ENCODE measurements at places on chromosomes 7 and 10.

DNA sequence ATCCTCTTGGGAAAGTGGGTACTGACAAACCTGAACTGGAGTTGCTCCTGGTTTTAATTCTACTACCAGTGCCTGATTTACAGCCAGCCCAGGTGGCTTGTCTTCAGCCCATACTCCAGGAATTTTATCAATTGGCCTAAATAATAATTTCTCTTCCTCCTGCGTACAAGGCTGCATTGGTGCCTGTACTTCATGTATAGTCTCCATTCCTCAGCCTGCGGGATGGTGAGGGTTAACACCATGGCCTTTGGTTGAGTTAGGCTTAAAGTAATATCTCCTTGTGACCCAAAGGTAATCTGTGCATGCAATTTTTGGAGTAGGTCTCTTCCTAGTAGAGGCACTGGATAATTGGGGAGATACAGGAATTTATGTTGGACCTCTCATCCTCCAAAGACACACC is 5.5 kb upstream of the ZNF117 start:
- DNase-seq = no peak

- DNase-seq = no peak
Observed at GRCh38 chr10:6068422-6068821, 6.3 kb upstream of the IL2RA start.

DNA sequence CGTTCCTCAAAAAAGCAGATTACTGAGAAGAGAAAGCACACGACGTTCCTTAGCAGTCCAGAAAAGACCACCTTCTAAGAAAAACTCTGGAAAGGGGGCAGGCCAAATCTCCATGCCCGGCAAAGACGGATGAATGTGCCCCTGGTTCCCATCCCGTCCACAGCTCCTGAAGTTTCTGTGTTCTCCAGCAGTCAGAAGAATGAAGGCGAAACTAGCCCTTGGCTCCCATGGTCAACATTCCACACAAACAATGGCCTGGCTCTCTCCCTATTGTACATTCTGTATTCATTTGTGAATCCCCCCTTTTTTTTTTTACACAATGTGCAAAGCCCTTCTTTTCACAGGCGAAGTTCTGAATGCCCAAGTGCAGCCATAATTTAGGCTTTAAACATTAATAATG is 5.3 kb downstream of the CTBP2 start:
- no peak for DNase-seq

- no peak for DNase-seq
Observed at GRCh38 chr7:151626422-151627115, 106.9 kb upstream of the RHEB start.

GRCh38 chr7:147539685-147540084 is 1050.9 kb upstream of the C7orf33 start:
- no peak for DNase-seq

Measured in stimulated activated CD4-positive, alpha-beta T cell treated with anti-CD3 and anti-CD28 coated beads, Interleukin-4, amount 100 ng/mL, for 48 hours (primary cell).